Cardiac fibroblast (primary cell): ENCODE measurements at places on chromosomes 2 and 18.

GRCh38 chr2:117692001-117692763 lies 122.3 kb upstream of the DDX18 start:
- no peak for DNase-seq

GRCh38 chr18:7957297-7957696 lies 390.2 kb downstream of the PTPRM start:
- DNase-seq: no peak

DNA sequence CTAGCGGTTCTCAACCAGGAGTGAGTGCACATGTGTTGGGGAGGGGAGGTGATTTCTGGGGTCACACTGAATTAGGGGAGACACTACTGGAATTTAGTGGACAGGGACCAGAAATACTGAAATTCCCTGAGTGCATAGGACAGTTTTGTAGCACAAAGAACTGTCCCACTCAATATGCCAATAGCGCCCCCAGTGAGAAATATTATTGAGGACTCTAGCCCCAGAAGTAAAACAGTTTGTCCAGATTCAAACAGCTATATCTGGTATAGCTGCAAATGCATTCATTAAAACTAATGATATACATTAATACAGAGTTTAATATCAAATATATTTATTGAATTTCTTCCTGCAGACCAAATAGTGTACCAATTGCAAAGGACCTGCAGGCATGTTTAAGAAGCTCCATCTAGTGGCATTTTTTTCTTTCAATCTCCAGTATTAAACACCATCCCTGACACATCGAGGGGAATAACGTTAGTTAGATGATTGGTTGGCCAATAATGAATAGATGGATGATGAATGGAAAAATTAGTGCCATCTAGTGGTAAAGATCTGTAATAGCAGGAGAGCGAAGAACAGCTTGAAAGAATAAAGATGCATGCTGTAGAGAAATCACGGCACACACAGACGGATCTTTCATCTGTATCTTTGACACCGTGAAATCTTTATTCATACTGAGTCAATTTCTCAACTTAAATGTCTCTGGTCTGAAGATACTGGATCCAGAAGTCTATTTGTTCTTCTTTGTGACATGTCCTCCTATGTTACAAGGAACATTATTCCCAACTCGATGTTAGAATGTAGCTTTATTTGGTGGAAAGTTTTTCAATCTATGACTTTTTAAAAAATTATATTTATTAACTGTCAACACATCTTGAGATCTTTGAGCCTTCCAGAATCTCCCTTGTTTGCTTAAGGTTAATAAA lies 62.5 kb downstream of the DHRS9 start:
- peak; percentile 74 for DNase-seq

DNA sequence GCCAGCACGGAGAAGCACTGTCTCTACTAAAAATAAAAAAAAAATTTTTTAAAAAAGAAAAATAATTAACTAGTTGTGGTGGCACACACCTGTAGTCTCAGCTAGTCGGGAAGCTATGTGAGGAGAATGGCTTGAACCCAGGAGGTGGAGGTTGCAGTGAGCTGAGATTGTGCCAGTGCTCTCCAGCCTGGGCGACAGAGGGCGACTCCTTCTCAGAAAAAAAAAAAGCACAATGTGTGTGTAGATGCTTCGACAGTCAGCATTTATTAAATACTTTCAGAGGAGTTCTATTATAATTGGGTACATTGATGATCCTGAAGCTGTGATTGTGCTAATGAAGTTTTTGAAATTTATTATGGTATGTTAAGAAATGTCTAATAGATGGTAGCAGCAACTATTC lies 46.5 kb downstream of the XIRP2 start:
- DNase-seq: no peak

DNA sequence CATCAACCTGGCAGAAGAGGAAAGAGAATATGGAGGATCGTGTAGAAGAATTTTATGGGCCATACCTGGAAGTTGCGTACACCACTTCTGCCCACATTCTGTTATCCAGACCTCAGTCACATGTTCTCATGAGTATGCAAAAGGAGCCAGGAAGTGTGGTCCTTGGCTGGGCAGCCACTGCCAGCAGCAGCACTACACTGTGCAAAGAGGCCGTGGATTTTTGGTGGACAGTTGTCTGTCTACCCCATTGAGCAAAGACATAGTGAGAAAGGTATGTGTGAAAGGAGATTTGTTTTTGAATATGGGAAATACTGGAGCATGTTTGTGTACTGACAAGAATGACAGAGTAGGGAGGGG lies 68.1 kb downstream of the SDC1 start:
- no peak for DNase-seq
